Glomerular endothelial cell (primary cell): ENCODE measurements at places on chromosomes 16 and 17.

DNA sequence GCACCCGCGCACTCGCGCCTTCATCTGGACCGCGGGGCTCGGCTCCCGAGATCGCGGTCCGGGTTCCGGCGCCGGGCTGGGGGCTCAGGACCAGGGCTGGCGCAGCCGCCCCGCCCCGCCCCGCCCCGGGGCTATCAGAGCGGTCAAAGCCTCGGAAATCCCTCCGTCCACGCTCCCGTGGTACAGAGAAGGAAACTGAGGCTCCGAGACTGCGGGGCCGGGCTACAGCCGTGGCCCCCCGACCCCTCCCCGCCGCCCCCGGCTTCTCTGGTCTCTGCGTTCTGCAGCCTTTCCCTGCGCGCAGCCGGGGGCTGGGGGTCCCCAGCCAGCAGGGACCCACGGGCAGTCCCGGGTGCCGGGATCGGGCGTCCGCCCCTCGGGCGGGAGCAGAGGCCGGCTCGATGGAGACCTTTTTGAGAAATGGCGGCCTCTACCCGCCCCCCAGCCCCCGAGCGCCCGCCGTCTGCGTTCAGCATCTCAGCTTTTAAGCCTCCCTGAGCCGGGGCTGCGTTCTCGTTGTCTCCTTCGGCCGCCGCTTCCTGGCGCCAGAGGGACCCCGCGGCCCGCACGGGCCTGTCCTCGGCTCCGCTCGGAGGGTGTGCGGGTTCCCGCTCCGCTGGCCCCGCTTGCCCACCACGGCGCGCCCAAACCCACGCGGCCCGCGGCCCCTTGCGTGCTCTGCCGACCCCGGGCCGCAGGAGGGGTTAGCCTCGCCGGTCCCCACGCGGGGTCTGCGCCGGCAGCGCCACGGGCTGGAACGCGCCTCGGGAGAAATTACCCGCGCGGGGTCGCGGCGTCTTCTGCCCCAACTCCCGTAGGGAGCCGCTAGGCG, 1.5 kb upstream of the NPTX1 start:
- DNase-seq: no peak

GRCh38 chr16:2493605-2494004, 18.7 kb downstream of the TBC1D24 start:
- DNase-seq: no peak

DNA sequence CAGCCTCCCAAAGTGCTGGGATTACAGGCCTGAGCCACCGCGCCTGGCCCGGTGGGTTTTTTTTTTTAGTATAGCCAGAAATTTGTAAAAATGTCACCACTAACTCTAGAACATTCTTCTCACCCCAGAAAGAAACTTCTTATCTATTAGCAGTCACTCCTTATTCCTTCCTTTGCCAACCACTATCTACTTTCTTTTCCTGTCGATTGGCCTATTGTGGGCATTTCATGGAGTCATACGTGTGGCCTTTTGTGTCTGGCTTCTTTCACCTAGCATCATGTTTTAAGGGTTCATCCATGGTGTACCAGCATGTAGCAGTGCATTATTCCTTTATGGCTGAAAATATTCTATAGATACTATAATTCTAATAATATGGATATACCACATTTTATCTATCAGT, 3.6 kb downstream of the CYB5D2 start:
- DNase-seq: no peak

- no peak for DNase-seq
Observed at GRCh38 chr16:71746442-71747046, 22.0 kb upstream of the PHLPP2 start.

DNA sequence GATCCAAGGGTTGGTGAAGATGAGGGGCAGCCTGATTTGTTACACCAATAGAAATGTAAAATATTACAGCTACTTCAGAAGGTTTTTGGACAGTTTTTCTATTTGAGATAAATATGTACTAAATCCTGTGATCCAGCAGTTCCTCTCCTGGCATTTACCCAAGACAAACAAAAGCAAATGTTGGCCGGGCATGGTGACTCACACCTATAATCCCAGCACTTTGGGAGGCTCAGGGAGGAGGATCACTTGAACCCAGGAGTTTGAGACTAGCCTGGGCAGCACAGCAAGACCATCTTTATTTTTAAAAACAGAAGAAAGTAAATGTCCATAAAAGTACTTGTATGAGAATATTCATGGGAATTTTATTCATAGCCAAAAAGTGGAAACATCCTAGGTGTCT, 64.8 kb upstream of the MRC2 start:
- DNase-seq: no peak

GRCh38 chr16:89052890-89053724, 40.5 kb upstream of the ACSF3 start:
- DNase-seq: no peak

GRCh38 chr17:64147110-64148016, 17.4 kb upstream of the ERN1 start:
- no peak for DNase-seq

GRCh38 chr17:78808163-78808562, 26.1 kb upstream of the CYTH1 start:
- no peak for DNase-seq

DNA sequence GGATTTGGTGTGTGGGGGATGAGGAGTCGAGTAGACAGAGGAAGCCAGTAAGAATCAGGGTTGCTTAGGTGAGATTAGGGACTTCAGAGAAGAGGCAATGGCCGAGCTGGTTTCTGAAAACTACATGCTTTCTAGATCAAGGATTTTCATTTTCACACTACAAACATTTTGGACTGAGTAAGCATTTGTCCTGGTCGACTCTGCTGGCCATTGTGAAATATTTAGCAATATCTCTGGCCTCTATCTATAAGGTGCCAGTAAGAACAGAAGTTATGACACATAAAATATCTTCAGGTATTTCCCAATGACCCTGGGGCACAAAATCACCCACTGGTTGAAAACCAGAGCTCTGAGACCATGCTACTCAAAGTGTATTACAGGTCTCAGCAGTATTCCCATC, 1275.1 kb upstream of the CDH8 start:
- DNase-seq: no peak

DNA sequence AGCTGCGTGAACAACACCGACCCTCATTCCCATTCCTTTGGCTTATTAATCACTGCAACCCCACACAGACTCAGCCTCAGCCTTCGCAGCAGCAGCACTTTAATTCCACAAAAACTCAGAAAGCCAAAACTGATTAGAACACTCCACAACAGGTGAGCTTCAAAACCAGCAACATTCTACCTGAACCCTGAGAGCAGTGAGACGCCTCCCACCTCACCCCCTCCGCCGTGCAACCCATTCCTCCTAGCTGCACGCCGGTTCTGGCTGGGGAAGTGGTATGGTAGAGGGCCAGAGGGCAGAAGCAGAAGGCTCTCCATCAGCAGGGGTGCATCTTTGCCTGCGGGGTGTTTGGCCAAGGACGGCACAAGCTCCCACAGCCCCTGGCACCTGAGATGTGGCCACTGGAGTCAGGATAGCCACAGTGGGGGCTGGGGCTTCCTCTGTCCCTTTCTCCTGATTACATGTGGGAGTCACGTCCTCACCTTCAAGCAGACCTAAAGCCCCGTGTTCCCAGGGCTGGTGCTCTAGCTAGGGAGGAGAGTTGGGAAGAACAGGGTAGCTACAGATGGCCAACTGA, 1.6 kb downstream of the BORCS6 start:
- no peak for DNase-seq

GRCh38 chr17:21417921-21418320, 41.8 kb downstream of the KCNJ12 start:
- DNase-seq: no peak

DNA sequence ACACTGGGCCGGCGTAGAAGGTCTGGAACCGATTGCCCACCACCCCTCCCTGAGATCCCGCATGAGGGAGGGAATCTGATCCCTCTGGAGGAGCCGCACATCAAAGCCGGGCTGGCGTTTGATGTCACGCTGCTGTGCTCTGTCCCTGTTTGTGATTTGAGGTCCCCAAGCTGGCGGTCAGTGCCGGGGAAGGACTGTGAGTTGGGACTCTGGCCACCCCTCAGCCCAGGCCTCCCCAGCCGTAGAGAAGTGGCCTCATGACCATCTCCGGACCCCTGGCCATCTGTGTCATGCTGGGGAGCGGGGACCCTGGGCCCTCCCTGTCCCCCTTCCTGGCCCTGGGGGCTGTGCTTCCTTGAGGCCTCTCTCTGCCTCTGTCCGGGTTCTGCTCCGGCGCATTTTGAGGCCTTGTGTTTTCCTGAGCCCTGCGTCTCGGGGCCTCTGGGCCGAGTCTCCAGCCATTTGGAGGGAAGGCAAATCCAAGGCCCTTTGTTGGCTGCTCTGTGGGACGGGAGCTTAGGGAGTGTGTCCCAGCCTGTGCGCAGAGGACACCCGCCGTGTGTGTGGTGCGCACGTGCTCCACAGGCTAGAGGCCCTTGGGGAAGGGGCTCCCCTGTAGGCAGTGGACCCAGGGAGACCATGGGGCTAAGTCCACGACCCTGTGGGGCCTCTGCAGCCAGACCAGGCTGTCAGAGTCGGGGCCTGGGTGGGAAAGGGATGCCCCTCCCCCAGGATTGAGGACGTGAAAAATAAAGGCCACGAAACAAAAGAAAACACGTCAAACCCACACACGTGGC, 15.1 kb downstream of the ASPSCR1 start:
- DNase-seq: no peak
